Left kidney (tissue), 8 donors: ENCODE measurements at places on chromosomes 7 and 10. TPM values are rescaled to one million over a fixed set of nuclear protein-coding genes. Genes with fewer than 3 reads are reported as not detected.

The CALML5 gene
- not detected for polyA plus RNA-seq

The PON3 gene
- 2.5 TPM for polyA plus RNA-seq

The MSMB gene
- not detected for polyA plus RNA-seq

DNA sequence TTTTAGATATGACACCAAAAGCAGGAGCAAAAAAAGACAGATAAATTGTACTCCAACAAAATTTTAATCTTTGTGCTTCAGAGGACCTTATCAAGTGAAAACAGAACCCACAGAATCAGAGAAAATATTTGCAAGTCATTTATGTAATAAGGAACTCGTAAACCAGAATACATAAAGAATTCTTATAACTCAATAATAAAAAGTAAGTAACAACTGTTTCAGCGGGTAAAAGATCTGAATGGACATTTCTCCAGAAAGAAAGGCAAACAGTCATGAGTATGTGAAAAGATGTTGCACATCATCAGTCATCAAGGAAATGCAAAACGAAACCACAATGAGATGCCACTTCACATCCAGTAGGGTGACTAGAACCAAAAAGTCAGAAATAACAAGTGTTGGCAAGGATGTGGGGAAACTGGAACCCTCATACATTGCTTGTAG, 167.7 kb upstream of the KCTD7 start:
- DNase-seq = no peak

DNA sequence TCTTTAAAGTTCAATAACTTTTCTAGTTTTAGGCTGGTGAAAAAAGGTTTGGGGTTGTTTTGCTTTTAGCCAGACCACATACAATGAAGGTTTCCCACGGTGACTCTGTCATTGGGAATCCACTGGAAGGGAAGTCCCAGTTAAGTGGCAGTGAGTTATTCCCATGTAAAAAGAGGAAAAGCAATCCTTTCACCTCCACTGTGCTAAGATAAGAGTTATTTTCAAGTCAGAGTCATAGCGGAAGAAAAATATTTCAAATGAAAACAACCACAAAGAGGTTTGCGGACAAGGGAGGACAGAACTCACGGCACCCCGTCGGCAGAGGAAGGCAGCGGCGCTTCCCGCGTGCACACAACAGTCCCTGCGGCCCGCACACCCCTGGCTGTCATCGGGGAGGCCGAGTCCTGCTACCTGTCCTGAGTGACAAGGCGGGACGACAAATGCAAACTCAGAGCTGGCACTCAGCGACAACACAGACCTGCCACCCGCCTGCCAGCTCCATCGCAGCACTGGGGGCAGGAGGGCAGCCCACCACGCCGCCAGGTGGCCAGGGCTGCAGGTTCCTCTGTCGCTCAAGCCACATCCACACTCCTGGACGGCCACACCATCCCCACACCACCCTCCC, 9.3 kb upstream of the PAPOLB start:
- no peak for DNase-seq

DNA sequence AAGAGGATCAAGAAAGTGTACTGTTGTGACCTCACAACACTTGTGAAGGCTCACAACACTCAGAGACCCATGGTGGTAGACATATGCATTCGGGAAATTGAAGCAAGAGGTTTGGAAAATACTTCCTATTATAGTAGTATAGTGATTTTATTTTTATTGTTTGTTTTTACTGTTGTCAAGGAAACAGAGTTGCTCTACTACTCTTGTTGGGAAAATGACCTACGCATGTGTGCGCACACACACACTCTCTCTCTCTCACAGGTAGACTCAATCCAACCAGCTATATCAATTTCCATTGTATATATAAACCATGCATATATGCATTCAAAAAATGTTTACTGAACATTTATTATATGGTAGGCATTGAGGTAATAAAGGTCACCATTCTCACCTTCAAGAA, 63.7 kb upstream of the PRR15 start:
- no peak for DNase-seq

- peak; percentile 40 for DNase-seq
These were observed 93.2 kb downstream of the REEP3 start for GRCh38 chr10:63614371-63614891.

GRCh38 chr10:71888248-71888622, 37.2 kb upstream of the PSAP start:
- no peak for DNase-seq

DNA sequence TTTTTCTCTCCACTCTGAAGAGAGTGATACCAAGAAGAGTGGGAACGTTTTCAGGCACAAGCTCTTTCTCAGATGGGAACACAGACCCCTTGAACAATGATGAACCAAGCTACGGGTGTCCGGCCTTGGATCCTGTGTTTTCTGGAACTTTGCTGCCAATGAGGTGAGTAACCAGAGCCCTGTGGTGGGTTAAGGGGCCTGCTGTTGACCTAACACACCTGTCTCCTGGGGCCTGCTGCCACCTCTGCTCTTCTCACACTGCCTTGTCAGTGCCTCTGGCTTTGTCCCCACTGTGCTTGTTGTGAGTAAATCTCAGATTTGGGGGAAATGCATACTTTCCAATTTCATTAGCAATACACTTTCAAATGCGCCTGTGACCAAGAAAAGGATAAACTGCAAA, 1.4 kb upstream of the PKD1L1 start:
- DNase-seq = no peak

GRCh38 chr7:144384555-144385245, 18.8 kb downstream of the NOBOX start:
- no peak for DNase-seq

DNA sequence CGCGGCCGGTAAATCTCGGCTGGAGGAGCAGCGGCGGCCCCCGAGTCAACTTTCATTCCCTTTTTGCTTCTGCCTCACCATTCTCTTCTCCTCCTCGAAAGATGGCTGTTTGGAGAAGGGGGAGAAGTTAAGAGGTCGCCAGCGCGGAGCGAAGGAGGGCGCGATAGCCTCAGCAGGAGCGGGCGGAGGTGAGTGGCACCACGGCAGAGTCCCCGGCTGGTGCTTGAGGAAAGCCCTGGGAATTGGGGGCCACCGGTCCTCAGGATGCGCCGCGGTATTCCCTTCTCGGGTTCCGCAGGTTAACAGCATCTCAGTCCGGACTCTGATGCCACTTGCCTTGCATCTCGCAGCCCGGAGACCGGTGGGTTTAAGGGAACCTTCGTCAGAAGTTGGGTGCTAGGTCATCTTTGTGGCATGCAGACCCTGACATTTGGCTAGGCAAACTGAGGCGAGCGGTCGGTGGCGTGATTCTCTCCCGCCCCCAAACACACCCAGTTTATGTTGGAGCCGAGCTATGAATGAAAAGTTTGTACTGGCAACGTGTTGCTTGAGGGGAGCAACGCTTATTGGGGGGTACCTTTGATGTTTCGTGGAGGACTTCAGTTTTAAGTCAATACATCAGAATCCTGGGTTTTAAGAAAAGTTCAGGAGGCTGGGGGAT, 59.5 kb upstream of the PRPS1L1 start:
- peak; percentile 21 for DNase-seq

- peak; percentile 15 for DNase-seq
These were observed 71.4 kb downstream of the AHR start for GRCh38 chr7:17369691-17370426.

GRCh38 chr10:486666-487322, 202.7 kb downstream of the DIP2C start:
- DNase-seq = no peak
